ENCODE measurements at places on chromosomes 5 and 9.

DNA sequence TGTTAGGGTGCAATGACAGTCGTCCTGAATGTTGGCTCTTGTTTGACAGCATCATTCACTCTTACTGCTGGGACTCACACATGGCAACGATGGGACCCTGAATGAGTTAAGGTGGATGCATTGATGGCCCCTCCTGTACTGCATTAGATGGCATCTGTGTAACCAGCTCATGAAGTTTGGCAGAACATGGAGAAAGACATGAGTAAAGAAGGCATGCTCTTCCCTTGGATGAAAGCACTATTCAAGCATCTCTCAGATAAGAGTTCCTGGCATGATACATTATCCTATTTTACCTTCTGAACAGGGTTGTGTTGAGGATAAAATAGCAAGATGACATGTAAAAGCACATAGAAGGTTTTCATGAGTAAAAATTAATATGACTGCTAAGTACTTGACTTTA is 142.2 kb upstream of the GAS1 start:
- H3K27ac ChIP-seq = no peak overlapping the region
- no peak overlapping the region for H3K4me3 ChIP-seq
- no peaks in the 10 kb centered on the region for H3K27me3 ChIP-seq
- DNase-seq = no peak
- no peaks in the 10 kb centered on the region for H3K4me1 ChIP-seq

- peak overlapping the region; percentile 39 for H3K27ac ChIP-seq
- no peaks in the 10 kb centered on the region for H3K36me3 ChIP-seq
- H3K27me3 ChIP-seq = peaks cover 22% of the 10 kb centered on the region
- H3K4me3 ChIP-seq = no peak overlapping the region
- peaks cover 12% of the 10 kb centered on the region for H3K4me1 ChIP-seq
Measured at GRCh38 chr5:175464074-175464941, 14.1 kb upstream of the SFXN1 start.

GRCh38 chr5:96079075-96079474 is 117.4 kb upstream of the ELL2 start:
- no peaks in the 10 kb centered on the region for H3K27me3 ChIP-seq
- H3K27ac ChIP-seq = no peak overlapping the region
- peaks cover 1% of the 10 kb centered on the region for H3K36me3 ChIP-seq
- no peak for DNase-seq
- H3K4me1 ChIP-seq = peaks cover 16% of the 10 kb centered on the region

DNA sequence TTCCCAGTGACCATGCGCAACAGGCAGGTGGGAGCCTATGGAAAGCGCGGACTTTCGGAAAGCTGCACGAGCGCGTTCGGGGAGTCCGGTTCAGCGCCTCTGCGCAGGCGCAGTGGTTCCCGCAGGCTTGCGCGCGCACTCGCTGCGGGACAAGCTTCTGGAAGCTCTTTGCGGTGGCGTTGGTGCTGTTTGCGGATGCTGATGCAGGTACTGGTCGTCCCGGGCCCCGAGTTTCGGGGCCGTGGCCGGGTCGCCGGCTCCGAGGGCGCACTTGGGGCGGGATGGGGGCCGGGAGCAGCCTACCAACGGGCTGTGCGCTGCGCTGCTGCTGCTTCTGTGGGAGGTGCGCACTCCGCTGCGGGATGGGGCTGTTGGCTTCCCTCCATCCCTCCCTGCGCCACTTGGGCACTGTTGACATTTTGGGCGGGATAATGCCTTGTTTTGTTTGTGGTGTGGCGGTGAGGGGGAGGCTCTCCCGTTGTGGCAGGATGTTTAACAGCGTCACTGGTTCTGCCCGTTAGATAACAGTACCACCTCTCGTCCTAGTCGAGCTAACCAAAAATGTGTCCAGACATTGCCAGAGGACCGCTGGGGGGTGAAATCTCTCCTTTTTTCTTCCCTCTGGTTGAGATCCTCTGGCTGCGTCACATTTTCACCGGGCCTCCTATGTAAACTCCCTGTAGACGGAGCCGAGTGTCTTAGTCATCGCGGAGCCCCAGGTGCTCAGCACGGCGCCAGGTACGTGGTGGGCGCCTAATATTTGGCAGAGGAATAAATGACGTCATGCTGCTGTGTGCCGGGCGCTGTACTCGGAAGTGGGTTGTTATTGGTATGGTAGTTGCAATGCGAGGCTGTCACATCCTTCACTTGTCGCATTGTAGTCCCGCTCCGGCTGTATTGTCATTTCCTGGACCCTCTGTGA is at the start of gene ZNF483:
ZNF483 (plus strand) TSS at position 124 of the 922 bp plus-strand sequence. CDS start 2,217 bp downstream, outside the sequence.
- peaks cover 34% of the 10 kb centered on the region for H3K36me3 ChIP-seq
- H3K4me3 ChIP-seq = peak within 1 kb of the TSS; percentile 87
- peak within 1 kb of the TSS; percentile 65 for H3K27ac ChIP-seq

DNA sequence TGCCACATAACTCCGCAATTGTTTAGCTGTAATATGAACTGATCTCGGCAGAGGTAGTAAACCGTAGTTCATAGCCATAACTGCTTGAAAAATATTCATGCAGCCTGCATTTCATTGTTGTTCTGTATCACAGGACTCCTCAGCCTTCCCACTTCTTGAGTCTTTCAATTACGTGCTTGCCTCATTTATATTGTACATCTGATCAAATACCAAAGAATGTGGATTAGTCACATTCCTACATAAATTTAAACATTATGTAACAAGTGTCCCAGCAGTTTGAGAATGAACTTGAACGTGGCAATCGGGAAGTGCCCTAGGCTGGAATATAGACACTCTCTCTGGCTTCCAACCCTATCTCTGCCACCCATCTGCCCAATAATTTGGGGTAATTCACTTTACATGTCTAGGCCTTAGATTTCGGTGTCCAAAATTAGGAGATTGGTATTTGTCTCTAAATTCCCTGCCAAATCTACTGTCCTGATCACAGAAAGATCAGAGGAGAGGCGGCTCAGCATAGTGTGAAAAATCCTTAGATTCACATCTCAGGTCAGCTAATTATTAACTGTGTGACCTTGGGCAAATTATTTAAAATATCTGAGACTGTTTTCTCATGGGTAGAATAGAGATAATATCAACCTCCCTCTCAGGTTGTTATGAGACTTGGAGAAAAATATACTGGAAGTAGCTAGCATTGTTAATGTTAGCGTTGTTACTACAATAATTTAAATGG is 215.1 kb upstream of the RFX3 start:
- peaks cover 11% of the 10 kb centered on the region for H3K4me1 ChIP-seq
- no peak overlapping the region for H3K27ac ChIP-seq
- H3K4me3 ChIP-seq = no peak overlapping the region
- H3K36me3 ChIP-seq = no peaks in the 10 kb centered on the region

DNA sequence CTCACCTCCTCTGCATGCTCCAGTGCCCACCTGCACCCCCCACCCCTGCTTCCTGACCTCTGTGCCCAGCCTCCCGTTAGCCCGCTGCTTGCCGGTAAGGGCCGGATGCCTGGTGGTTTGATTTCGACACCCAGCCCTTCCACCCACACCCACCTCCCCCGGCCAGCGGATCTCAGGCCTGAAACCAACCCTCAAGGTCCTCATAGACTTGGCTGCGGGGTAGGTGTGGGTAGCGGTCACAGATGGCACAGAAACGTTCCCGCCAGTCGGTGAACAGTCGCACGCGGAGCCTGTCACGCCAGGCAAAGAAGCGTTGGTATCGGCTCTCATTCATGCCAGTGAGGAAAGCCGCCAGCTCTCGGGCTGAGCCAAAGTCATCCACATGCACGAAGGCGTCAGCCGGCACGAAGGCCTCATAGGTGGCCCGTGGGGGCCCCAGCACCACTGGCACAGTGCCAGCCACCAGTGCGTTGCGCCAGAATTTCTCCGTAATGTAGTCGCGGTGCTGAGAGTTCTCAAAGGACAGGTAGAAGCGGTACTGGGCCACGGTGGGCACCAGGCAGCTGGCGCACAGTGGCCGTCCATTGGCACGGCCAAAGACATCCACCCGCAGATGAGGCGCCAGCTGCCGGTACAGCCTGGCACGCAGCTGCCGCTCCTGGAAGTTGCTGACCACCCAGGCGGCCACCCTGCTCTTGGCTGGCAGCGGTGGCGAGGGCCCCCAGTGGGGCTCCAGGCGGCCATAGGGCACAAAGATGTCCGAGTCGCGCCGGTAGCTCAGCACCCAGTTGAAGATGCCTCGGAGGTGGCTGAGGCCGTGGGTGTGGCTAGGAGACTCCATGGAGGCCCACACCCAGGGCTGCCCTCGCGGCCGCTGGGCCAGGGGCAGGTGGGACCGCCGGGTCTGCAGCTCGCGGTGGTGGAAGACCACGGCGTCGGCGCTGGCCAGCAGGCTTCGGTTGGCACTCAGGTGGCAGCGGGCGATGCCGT is 1.1 kb downstream of the FUT7 start:
- H3K4me1 ChIP-seq = peaks cover 60% of the 10 kb centered on the region
- H3K27me3 ChIP-seq = peaks cover 3% of the 10 kb centered on the region
- peak; percentile 73 for DNase-seq
- H3K4me3 ChIP-seq = peak overlapping the region; percentile 56
- H3K36me3 ChIP-seq = no peaks in the 10 kb centered on the region
- H3K27ac ChIP-seq = peak overlapping the region; percentile 70

DNA sequence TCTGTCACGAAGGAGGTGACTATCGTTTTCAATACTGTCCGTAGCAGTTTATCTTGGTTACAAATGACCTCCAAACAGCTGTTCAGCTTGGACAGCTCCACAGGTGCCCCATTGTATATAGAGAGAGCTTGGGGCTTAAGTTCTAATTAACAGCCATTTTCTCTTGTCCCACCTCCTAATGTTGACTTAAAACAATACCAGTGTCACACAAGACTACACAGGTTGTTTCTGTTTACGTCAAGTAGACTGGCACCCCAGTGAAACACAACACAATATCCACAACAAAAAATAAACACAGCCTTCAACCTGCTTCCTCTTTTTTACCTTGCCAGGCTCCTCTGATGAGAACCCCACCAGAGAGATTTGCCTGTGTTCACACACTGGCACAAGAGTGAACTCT is 39.8 kb upstream of the TLE1 start:
- DNase-seq = no peak
- H3K4me1 ChIP-seq = no peaks in the 10 kb centered on the region
- no peak overlapping the region for H3K4me3 ChIP-seq
- H3K36me3 ChIP-seq = no peaks in the 10 kb centered on the region
- H3K27me3 ChIP-seq = no peaks in the 10 kb centered on the region

DNA sequence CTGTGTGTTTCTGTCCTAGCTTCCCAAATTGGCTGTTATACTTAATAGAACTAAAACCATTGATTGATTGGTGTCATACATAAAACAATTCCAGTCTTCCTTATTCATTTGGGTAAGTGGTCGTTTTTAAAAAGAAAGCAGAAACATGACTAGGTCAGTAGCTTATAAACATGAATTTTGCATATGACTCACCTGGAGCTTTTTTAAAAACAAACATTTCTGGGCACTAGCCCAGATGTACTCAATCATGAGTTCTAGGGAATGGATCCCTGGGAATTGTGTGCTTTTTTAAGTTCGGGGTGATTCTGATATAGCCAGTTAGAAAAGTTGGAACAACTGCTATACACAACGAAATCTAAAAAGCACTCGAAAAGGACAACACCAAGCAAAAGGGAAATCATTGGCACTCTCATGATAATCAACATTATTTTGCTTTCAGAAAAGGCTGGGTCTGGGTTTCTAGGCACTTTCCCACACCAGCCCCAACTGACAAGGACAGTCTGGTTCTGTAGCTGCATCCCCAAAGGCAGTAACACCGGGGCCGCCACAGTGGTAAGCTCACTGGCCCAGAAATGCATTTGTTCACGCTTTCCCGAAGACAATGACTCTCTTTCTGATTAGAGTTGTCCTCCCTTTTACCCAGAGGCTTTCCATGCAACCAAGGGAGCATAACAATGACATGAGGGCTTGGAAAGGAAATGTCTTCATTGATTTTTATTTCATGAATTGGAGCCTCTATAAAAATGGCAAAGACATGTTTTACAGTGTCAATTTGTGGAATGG is 664.9 kb upstream of the WWC1 start:
- H3K27ac ChIP-seq = no peak overlapping the region
- H3K4me1 ChIP-seq = no peaks in the 10 kb centered on the region
- DNase-seq = no peak
- H3K4me3 ChIP-seq = no peak overlapping the region
- no peaks in the 10 kb centered on the region for H3K36me3 ChIP-seq

DNA sequence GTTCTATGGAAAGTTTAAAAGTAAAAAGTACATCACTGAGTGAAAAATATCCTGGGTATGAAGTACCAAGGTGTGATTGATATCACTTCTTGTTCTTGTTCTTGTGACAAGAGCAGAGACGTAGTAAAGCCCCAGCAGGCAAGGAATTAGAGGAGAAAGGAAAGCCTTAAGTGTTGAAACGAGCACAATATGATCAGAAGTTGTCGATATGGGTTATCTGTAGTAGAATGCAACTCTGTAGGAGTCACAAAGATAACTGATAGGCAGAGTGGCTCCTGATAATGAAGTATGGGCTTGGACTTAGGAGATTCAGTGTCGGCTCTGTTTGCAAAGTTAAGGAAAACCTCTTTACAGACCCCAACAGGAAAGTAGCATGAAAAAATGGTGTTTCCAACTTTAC is 1179.1 kb downstream of the DTWD2 start:
- DNase-seq = no peak
- no peaks in the 10 kb centered on the region for H3K4me1 ChIP-seq
- no peak overlapping the region for H3K27ac ChIP-seq
- no peak overlapping the region for H3K4me3 ChIP-seq
- H3K36me3 ChIP-seq = no peaks in the 10 kb centered on the region

DNA sequence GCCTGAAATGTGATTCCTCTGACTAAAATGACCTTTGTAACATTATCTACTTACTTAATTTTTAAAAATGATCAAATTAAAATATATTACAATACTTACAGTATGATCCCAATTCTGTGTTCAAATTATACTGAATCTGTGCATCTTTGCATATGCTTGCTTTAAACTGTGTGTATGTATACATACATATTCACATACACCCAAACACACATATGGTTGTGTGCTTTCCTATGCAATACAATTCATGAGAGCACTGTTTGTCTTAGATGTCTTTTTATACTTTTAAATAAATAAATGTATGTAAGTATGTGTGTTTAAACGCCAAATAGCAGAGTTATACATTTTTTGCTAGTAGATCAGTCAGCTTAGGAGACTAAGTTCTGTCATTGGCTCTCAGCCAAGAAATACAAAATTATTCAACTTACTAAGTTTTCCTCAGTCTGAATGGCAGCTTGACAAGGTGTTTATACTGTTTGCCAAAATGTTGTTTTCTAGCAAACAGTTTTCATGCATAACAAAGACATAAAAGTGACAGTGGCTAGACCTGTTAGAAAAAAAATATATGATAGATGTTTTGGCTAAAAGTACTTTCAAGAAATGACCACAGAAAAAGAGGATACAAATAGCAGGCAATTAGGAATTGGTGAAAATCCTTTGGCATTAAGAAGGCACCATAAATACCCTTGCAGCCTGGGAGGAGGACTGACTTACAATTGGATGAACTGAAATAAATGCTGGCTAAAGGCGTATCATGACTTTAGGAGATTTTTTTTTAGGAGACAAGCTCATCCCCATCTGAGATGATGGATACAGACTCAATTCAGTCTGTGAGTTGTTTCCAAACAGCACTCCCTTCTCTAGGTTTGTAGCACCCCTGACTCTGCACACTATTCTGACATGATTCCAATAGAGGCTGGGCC is 7.9 kb downstream of the TICAM2 start:
- H3K4me1 ChIP-seq = peaks cover 2% of the 10 kb centered on the region
- no peak overlapping the region for H3K4me3 ChIP-seq
- DNase-seq = no peak
- H3K36me3 ChIP-seq = peaks cover 2% of the 10 kb centered on the region

GRCh38 chr9:38183994-38184568 is 115.1 kb upstream of the SHB start:
- H3K36me3 ChIP-seq = no peaks in the 10 kb centered on the region
- no peak overlapping the region for H3K4me3 ChIP-seq
- no peaks in the 10 kb centered on the region for H3K4me1 ChIP-seq
- no peak for DNase-seq
- H3K27me3 ChIP-seq = peaks cover 9% of the 10 kb centered on the region
- no peak overlapping the region for H3K27ac ChIP-seq

GRCh38 chr9:89036383-89036782 is 45.1 kb downstream of the S1PR3 start:
- peaks cover 15% of the 10 kb centered on the region for H3K27me3 ChIP-seq
- DNase-seq = no peak
- H3K4me3 ChIP-seq = no peak overlapping the region
- H3K36me3 ChIP-seq = no peaks in the 10 kb centered on the region

Data from activated CD8-positive, alpha-beta memory T cell treated with anti-CD3 and anti-CD28 coated beads, Interleukin-2, amount 10 ng/mL, durations not matched to agents 7 days and 5 days (primary cell).